ENCODE measurements at places on chromosomes 7 and 10.
A peak's percentile ranks its signal among the peaks of the same experiment; 100 is the strongest.

DNA sequence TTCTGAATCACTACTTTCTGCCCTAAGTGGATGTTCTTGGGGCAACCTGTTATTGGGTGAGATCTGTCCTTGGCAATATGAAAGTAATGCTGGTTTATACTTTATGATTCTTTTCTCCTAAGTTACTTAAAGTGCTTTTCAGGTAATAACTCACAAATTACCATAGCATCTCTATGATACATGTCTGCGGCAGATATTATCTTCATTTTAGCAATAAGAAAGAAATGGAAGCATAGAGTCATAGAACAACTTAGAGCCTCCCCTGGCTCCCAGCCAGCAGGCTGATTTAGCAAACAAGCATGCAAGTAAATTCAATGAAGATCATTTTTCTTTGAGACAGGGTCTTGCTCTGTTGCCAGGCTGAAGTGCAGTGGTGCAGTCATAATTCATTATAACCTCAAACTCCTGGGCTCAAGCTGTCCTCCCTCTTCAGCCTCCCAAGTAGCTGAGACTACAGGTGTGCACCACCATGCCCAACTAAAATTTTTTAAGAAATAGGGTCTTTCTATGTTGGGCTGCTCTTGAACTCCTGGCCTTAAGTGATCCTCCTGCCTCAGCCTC, 38.1 kb upstream of the GRM8 start:
- no peak for DNase-seq

- DNase-seq, result no peak
These were observed 12.1 kb upstream of the SLC29A3 start for GRCh38 chr10:71306979-71307378.

- DNase-seq, result no peak
These were observed 308.7 kb downstream of the ANKRD30A start for GRCh38 chr10:37434091-37434490.

- DNase-seq, result no peak
These were observed 744 bp upstream of the EBF3 start for GRCh38 chr10:129964611-129965424.

GRCh38 chr7:95317966-95318365, 6.4 kb downstream of the PON1 start:
- no peak for DNase-seq

DNA sequence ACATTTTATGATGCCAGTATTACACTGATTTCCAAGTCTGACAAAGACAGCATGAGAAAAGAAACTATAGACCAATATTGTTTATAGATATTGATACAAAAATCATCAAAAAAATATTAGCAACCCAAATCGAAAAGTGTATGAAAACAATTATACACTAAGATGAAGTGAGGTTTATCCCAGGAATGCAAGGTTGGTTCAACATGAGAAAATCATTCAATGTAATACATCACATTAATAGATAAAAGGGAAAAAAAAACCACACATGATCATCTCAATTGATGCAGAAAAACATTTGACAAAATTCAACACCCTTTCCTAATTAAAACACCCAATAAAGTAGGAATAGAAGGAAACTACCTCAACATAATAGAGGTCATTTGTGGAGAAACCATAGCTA, 153.9 kb downstream of the DNAJC1 start:
- DNase-seq, result no peak

- DNase-seq, result peak; percentile 52
These were observed 37.8 kb upstream of the PSAP start for GRCh38 chr10:71888623-71889387.

DNA sequence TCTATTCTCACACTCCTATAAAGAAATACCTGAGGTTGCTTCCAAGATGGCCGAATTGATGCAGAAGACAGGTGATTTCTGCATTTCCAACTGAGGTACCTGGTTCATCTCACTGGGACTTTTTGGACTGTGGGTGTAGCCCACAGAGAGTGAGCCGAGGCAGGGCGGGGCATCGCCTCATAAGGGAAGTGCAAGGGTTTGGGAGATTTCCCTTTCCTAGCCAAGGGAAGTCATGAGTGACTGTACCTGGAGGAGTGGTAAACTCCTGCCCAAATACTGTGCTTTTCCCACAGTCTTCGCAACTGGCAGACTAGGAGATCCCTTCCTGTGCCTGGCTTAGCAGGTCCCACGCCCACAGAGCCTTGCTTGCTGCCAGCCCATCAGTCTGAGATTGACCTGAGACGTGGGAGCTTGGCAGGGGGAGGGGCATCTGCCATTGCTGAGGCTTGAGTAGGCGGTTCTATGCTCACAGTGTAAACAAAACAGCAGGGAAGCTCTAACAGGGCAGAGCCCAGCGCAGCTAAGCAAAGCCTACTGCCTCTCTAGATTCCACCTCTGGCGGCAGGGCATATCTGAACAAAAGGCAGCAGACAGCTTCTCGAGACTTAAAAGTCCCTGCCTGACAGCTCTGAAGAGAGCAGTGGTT, 152.2 kb downstream of the ARL4A start:
- DNase-seq, result no peak

DNA sequence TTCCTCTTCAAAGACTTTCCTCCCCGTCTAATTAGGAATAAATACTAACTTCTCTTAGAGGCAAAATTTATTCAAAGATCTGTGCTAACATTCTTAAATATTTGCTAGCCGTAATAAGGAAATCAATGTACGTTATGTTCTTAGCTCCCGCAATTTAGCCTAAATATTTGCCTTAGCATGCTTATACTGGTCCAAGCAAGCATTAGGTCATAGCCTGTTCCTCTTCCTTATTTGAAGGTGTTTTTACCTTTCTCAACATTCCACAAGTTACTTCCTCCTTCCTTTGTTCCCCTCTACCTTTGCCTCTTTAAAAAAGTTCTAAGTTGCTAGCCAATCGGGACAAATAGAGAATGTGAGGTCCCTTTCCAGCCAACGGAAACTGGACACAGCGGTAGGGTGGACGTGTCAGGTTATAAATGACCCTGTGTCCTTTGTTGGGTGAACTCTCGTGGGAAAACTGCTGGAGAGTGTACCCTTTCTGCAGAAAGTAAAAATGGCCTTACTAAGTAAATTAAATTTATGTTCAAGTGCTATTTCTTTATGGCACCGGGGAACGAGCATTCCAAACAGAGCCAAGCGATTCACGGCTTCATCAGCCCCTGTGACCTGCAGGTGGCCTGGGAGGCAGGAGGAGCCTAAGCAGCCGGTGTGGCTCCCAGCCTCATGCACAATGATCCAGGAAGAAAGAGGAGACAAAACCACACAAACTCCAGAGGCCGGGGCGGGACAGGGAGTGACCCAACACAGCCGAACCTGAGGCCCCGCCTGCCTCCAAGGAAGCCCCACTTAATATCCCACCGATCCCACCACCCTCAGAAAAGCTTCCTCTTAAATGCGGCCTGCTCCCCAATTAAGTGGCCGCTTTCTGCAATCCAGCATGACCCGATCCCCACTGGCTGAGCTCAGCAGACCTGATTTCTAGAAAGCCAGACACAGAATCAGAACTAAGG, 67.0 kb downstream of the ZRANB1 start:
- no peak for DNase-seq

DNA sequence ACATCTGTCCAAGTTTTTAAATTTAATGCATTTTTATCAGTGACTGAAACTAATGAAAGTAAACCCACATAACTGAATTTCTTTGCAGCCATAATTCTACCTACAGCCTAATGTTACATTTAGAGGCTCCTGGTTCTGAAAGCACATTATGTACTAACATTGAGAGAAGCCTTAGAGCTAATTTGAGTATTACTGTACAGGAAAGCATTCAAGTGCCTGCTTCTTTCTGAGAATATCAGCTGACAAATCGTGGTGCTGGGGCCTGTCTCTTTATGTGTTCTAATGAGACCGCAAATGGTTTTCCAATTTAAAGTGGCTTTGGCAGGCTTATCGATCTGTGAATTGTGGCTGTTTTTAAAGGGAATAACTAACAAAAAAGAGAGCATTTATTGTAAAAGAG, 32.3 kb upstream of the DGKB start:
- no peak for DNase-seq

DNA sequence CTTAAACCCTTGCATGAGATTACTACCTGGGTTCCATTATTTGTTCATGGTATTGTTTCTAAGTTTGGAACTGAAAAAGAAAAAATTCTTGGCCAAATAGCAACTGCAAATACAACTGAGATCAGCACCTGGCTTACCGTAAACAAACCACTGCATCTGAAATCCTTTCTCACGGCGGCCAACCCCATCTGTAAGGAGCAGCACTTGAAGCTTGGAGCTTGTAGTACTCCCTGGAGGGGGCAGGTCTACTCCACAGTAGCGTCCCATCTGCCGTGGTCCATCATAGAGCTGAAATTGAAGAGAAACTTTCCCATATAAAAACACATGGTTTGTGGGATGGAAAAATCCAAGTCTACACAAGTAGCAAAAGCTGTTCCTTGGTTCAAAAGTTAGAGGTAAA, 109.9 kb downstream of the CUBN start:
- no peak for DNase-seq

- no peak for DNase-seq
These were observed 234.1 kb downstream of the GATA3 start for GRCh38 chr10:8288600-8288999.

DNA sequence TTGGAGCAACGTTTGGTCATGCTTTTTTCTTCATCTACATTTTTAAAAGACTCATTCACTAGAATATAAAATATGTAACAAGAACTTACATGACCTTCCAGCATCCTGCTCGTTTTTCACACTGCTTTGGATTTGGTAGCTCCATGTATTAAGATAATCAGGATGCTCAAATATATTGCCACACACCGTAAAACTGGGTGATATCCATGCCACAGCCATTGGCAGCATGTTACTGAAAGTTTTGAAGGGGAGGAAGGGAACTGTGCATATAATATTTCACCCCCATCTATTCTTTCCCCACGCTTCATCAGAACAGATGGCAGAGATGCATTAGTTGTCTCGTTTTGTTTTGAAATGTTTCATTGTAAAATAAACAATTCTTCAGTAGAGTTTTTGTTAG, 158.2 kb downstream of the RNLS start:
- DNase-seq, result no peak

DNA sequence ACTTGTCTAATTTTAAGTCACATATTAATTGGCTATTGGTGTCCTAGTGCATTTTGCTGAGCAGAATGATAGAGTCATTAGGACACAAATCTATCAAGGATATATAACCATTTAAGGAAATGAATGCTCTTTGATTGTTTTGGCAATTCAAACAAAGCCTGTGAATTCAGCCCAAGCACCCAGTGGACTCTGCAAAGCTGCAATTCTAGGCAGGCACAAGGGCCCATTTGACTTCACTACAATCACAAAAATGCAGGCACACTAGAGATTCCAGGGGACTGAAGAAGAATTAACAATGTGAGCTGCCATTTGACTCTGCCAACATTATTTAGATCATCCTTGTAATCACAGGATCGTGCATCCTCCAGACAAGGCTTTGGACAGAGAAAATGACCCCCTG, 544.2 kb upstream of the PHF14 start:
- DNase-seq, result no peak

DNA sequence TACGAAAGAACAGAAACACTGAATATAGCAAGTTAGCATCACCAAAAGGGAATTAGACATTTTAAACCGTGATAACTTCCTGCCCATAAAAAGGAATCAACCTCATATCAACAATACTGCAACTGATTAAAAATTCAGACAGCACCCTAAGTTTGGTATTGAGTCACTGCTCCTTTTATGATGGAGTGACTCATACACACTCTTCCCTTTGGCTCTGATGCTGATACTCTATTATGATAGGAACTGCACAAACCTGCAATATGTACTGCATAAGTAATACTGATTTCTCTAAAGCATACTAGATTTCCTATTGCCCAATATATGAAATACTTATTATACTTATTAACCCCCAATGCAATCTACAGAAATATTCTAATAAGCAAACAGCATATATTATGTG, 118.7 kb downstream of the PARD3 start:
- DNase-seq, result no peak

- DNase-seq, result no peak
These were observed 3.8 kb downstream of the ZYX start for GRCh38 chr7:143384661-143385631.

GRCh38 chr7:99837649-99838361, 10.0 kb downstream of the CYP3A43 start:
- no peak for DNase-seq
